ENCODE measurements at places on chromosomes 4 and X.

- DNase-seq, result no peak
Observed at GRCh38 chrX:70262952-70263567, 3.1 kb upstream of the P2RY4 start.

DNA sequence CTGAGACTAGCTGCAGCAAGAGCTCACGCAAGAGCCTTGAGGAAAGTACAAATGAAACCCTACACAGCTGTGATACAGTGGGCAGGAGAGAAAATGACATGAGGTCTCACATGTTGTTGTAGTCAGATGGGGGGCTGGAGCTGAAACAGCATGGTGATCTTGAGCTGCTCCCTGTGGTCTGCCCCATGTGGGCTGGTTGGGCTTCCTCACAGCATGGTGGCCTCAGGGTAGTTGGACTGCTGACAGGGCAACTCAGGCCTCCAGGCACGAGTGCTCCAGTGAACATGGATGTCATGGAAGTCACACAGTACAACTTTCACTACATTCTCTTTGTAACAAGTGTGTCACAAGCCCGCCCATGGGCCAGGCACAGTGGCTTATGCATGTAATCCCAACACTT, 3.4 kb upstream of the MAN2B2 start:
- no peak for DNase-seq

DNA sequence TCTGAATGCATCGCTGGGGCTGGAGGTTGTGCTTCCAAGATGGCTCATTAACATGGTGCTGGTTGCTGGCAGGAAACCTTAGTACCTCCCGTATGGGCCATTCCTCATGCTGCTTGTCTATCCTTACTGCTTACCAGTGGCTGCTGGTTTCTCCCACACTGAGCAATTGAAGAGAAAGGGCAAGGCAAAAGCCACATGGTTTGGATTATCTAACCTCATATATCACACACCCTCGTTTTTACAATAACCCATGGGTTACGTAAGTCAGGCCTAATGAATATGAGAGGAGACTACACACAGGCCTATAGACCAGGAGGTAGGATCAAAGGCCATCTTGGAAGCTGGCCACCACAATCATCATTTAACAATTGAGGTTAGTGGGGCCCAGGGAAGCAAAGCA, 141.8 kb upstream of the EDNRA start:
- DNase-seq, result no peak

DNA sequence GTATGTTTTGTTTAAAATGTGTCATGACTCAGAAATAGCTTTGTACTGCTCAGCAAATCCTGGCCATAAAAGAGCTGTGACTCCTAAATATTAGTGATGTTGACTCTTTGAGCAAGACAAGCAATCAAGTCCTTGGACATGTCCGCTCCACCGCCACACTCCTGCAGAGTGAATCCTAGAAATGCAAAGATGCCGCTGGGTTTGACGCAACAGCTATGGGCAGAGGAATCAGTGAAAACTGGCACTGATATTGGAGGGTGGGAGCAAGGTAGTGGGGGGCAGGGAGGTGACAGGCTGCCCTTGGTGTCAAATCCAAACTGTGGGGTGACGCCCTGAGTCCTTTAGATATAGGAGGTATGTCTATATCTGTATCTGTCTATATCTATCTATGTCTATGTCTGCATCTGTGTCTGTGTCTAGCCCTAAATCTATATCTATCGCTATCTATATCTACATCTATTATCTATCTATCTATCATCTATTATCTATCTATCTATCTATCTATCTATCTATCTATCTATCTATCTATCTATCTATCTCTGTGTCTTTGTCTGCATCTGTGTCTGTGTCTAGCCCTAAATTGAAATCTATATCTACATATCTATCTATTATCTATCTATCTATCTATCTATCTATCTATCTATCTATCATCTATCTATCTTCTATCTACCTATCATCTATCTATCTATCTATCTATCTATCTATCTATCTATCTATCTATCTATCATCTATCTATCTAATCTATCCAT, 129.7 kb downstream of the CPE start:
- no peak for DNase-seq

GRCh38 chr4:4865705-4866123, 6.2 kb downstream of the MSX1 start:
- no peak for DNase-seq

DNA sequence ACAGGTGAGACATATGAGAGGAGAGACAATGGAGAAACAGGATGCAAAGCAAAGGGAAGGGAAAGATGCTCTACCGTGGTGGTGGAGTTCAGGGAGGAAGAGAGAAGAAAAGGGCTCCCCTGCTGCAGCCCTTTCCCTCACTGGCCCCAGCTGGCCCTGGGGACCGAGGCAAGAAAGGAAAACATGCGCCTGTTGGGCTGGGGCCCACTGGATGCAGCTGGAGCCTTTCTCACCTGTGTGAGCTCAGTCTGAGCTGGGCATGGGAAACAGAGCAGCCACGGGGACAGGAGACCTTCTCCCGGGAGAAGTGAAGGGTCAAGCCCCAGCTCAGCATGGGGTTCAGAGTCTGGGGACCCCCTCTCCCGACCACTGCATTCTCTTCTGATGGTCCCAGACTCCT, 11.9 kb downstream of the NXF3 start:
- DNase-seq, result no peak

DNA sequence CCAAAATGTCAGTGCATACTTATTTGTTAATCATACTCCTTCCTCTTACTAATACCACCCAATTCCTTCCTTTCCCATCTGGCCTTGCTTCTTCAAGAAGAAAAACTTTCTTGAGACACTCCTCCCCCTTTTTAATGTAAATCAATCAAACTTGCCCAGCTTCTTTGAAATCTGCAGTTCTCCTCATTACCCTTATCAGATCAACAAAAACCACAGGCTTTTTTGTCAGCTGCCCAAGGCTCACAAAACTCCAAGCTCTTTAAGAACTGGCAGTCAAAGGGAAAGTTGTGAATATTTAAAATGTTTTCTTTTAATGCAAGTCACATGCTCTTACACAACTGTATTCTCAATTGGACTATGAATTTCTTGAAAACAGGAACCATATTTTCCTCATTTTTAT, 11.3 kb upstream of the MYOZ2 start:
- DNase-seq, result no peak

DNA sequence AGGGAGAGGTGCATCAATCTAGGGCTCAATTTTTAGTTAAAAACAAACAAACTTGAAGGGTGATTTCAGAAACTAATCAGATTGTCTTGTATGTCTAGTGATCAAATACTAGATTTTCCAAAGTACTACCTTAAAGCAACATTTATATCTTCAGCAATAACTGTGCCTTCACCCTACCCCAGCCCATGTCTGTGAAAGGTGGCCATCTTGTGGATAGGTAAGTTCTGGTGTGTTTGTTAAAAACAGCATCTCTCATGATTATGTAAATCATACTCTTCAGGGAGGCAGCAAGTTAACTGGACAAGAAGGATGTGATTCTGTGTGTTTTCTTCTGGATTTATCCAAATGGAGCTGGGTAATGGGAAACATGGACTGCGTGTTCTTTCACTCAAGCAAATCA, 81.4 kb upstream of the ACSL1 start:
- no peak for DNase-seq

DNA sequence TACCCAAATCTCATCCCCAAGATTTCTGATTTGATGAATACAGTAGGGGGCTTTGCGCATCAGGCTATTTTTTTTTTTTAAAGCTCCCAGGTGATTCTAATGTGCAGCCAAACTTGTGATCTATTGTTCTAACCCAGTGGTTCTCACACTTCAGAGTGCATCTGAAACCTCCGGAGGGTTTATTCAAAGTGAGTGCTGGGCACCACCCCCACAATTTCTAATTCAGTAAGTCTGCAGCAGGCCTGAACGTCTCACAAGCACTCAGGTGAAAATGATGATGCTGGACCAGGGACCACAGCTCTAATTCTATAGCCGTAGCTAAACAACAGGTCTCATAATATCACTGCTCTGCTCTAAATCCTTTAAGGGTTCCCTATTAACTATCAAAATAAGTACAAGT, 211.4 kb downstream of the FMR1NB start:
- no peak for DNase-seq

- no peak for DNase-seq
Observed at GRCh38 chrX:21865436-21865835, 9.6 kb downstream of the YY2 start.

- DNase-seq, result no peak
Observed at GRCh38 chr4:156111686-156112085, 158.0 kb upstream of the CTSO start.

DNA sequence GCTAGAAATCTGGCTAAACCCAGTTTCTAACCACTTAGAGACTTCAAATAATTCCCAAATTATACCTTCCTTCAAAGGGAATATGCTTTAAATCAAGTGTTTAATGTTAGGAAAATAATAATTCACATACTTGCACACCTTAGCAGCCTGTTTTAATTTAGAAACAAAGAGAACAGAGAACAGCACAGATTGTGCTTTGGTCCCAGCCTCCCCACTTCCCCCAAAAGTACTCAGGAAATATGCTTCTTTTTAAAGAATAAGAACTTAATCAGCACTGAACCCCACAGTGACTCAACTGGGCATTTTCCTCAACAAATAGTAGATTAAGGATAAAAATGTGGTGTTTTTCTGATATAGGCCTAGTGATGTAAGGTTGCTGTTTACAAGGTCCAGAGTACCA, 295.8 kb downstream of the GBA3 start:
- DNase-seq, result no peak

- no peak for DNase-seq
Observed at GRCh38 chr4:126548890-126549289, 1083.9 kb upstream of the INTU start.

- DNase-seq, result no peak
Observed at GRCh38 chrX:7133050-7133440, 14.5 kb upstream of the STS start.

GRCh38 chrX:118228041-118228440, 111.4 kb upstream of the KLHL13 start:
- DNase-seq, result no peak

DNA sequence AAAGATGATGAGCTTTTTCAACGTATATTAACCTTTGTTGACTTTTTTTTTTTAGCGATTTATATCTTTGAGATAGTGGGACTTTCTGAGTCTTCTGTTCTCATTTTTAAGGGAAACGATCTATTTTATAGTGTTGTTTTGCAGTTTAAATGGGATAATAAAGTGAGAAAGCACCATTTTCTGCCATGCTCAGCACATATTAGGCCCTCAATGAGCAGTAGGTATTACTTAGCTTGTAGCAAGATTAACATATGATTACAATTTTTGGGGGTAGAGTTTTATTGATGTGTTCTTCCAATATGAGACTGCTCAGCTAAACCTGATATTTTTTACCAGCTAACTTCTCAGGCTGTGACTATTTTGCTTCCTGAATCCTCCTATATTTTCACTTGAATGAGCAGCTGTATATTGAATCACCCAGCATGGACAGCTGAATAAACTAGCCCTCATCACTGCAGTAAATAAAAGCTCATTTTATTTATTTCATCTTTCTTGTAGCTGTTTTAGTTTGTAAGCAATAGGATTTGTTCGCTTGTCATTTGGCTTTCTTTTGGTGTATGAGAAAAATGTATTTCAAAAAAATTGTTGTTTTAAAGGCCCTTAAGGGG, 43.7 kb downstream of the UGT8 start:
- DNase-seq, result no peak

GRCh38 chr4:10243856-10244255, 127.3 kb upstream of the WDR1 start:
- DNase-seq, result no peak

DNA sequence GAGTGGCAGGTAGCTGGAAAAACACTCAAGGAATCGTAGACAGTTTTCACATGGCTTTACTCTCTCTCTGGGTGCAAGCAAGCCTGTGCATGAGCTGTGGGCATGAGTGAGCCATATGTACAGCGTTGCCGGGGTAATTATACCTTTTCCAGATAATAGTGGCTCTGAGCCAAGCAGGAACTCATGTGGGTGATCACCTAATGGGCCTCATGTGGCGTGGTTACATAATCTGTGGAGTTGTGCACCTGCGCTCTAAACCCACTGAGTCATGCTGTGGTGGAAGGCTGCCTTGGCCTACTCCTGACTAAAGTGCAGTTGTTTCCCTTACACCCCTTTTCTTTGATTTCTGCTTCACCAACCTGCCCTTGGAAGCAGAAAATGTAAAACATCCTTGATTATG, 1564.5 kb upstream of the PCDH10 start:
- DNase-seq, result no peak

DNA sequence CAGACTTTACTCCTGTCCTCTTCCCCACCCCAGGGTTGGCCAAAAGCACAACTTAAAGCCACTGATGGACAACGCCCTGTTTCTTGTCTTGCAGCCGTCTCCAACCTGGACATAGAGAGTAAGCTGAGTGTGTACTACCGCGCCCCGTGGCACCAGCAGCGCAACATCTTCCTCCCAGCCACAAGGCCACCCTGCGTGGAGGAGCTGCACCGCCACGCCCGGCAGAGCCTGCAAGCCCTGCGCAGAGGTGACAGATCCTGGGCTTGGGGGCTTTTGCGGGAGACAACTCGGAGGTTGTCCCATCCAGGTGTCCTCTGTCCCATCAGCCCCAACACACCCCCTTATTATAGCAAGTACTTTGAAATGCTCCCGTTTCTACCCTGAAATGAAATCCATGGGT, 49.6 kb upstream of the SCML1 start:
- no peak for DNase-seq

DNA sequence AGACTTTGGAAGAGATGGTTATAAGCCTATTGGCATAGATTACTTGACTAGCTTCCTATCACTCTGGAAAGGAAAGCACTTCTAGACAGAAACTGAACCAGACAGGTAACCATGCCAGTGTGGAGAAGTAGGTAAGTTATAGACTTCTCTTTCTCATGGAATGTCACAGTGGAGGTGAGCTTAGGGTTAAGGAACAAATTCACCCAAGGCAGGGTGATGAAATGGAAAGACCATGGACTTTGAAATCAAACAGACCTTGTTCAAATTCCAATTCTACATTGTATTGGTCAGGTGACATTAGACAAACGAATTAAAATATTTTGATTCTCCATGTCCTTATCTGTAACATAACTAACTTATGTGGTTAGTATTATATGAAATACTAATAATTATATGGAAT, 7.7 kb upstream of the RAP1GDS1 start:
- no peak for DNase-seq

DNA sequence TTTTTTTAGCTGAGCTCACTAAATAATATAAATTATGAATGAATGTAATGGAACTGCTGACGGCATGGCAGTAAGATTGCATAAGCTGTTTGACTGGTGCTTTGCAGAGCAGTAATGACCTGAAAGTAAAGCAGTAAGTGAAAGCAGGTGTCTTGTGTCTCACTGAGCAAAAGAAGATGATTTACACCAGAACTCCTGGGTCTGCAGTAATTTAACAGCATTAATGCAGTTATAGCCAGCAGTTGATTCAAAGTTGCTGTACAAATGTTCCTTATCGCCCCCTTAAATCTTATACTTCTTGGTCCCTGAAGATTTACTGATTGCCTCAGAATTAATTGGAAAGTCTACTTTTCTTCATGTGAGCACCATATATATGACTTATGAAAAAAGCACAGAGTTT, 187.7 kb downstream of the DCTD start:
- no peak for DNase-seq

DNA sequence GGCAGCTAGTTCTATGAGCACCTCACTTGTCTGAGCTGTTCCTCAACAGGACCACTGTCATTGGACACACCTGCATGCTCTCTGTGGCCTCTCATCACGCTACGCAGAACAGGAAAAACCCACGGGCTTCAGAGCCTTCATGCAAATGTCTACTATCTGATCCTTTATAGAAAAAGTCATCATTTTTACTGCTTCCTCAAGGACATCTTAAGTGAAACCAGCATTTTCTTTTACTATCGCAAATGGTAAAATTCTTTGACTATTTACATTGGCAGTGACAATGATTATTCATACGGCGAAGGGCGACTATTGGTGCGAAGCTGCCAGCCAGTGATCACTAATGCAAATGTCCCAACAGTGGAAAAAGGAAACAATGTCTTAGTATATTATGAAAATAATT, 147.0 kb downstream of the AFAP1 start:
- DNase-seq, result no peak
